Keratinocyte (primary cell): ENCODE measurements at places on chromosomes 3 and 15. TPM values are rescaled to one million over a fixed set of nuclear protein-coding genes. Genes with fewer than 3 reads are reported as not detected.

The ZPLD1 gene
- polyA plus RNA-seq = 1.6 to 3.4 TPM (median 2.1 TPM) in 3 replicates

The FBXO40 gene
- not detected in 3 replicates for polyA plus RNA-seq

GRCh38 chr15:72117486-72118016, 399 bp downstream of the MYO9A start:
- DNase-seq = peak; percentile 11

The CCR8 gene
- polyA plus RNA-seq = not detected in 3 replicates

- DNase-seq = no peak
Measured at GRCh38 chr3:124227150-124227630, 235.3 kb upstream of the ROPN1 start.

GRCh38 chr3:32508711-32509110, 6.1 kb upstream of the CMTM6 start:
- no peak for DNase-seq

DNA sequence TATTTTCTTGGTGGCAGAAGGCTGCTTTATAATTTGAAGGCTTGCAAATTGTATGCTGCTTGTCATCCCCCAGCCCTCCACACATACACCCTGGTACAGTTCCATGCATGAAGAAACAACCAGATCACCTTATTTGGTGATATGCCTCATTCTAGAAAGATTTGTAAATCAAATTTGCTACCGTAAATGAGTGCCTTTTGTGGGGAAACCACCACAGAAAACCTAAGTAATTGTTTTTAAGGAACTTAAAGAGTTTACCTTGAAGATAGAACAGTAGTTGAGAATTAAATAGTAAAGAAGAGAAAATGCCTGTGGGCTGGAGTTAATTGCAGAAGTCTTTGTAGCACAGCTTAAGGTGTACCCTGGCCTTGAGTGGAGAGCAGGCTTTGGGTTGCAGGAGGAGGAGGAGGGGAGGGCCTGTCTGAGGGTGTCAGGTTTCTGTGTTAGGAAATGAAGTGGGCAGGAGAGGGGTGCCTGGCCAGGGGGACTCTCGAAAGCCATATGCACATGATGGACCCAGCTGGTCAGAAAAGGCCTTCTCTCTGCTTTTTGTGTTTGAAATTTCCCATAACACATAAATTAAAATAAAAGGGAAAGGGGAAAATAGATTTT, 6.9 kb downstream of the NIPA2 start:
- DNase-seq = no peak

- no peak for DNase-seq
Measured at GRCh38 chr3:63251499-63251898, 26.6 kb upstream of the SYNPR start.

The STOML1 gene
- polyA plus RNA-seq = 7.0 to 12.9 TPM (median 9.4 TPM) in 3 replicates
